ENCODE measurements at places on chromosomes 6 and 20. TPM values are rescaled to one million over a fixed set of nuclear protein-coding genes. Genes with fewer than 3 reads are reported as not detected.

The ABT1 gene
- polyA plus RNA-seq = 11.5 TPM

GRCh38 chr20:45041464-45042337 is 59.2 kb downstream of the KCNS1 start:
- DNase-seq = no peak

GRCh38 chr6:50249493-50249892 is 199.8 kb upstream of the DEFB112 start:
- DNase-seq = no peak

The SLC17A3 gene
- 5.3 TPM for polyA plus RNA-seq

The CLPSL1 gene
- polyA plus RNA-seq = not detected

The MUC21 gene
- polyA plus RNA-seq = not detected

The TGM2 gene
- polyA plus RNA-seq = 441 TPM

DNA sequence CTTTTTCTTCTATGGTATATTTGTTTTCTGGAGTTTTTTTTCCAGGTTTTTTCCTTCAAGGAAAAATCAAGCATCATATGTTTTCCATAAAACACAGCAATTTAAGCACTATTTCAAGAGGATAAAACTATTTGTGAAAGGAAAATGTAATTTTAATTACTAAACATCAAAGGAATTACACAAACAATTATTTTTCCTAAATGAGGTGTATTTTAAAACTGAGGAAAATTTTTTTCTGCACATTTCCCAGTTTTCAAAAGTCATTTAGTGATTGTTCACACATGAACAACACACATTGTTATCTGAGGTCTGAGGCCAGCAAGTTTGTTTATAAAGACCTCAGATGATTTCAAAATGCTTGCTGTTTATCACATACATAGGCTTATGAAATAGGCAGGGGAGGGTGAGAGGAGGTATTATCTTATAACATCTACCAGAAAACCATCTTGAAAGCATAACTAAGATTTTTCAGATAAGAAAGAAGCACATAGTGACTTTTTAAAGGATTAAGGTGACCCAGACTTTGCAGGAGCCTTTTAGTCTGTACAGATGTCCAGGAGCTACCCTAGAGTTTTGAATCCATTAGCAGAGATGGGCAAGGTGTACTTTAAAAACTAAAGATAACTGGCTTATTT is 381.6 kb downstream of the GJA1 start:
- DNase-seq = no peak

The CABLES2 gene
- 6.6 TPM for polyA plus RNA-seq

The CST4 gene
- not detected for polyA plus RNA-seq

The FLRT3 gene
- polyA plus RNA-seq = 3.8 TPM

The TTI1 gene
- polyA plus RNA-seq = 20.6 TPM

DNA sequence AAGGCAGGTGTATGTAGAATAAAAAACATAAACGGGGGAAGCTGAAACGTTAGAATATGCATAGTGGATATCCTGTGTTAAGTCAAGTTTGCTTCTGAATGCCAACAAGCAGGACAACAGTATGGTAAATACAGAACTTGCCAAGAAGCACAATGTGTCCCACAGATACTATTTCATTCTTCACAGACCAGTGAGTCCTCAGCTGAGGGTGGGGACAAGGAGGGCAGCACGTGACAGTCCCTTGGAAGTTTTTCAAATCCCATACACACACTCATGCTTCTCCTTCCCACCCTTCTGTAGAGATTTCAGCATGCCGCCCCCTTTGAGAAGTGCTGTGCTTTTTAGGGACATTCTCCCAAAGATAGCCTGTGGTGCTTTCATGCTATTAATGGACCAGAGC is 268.5 kb upstream of the ECI2 start:
- DNase-seq = no peak

The SLC25A27 gene
- 0.98 TPM for polyA plus RNA-seq

- no peak for DNase-seq
Observed at GRCh38 chr6:122198922-122199321, 200.5 kb upstream of the HSF2 start.

The DEFB124 gene
- not detected for polyA plus RNA-seq

GRCh38 chr6:25369036-25369432 is 89.9 kb downstream of the CARMIL1 start:
- DNase-seq = no peak

The BPIFB2 gene
- polyA plus RNA-seq = not detected

The PARD6B gene
- 3.1 TPM for polyA plus RNA-seq

The HLA-DQB1 gene
- polyA plus RNA-seq = not detected
